ENCODE measurements at places on chromosomes 16 and 17. TPM values are rescaled to one million over a fixed set of nuclear protein-coding genes. Genes with fewer than 3 reads are reported as not detected.

SLC38A7 gene
- total RNA-seq: 6.0 TPM

RCVRN gene
- total RNA-seq: not detected

MARCHF10 gene
- total RNA-seq: not detected

FZD2 gene
- total RNA-seq: 0.16 TPM

EFNB3 gene
- total RNA-seq: not detected

ORMDL3 gene
- 78.8 TPM for total RNA-seq

PDILT gene
- not detected for total RNA-seq

CDK3 gene
- total RNA-seq: 4.1 TPM

TMC7 gene
- not detected for total RNA-seq

TM4SF5 gene
- total RNA-seq: not detected

BCL7C gene
- 21.8 TPM for total RNA-seq

TP53TG3F gene
- not detected for total RNA-seq

CRHR1 gene
- total RNA-seq: not detected

KCNAB3 gene
- total RNA-seq: 7.6 TPM

KARS1 gene
- total RNA-seq: 320 TPM

C1QTNF1 gene
- total RNA-seq: 0.13 TPM

IGFALS gene
- total RNA-seq: not detected

PPP1R1B gene
- total RNA-seq: not detected

Measured in activated CD8-positive, alpha-beta T cell treated with anti-CD3 and anti-CD28 coated beads for 36 hours (primary cell).